ENCODE measurements at places on chromosomes 4 and X.

DNA sequence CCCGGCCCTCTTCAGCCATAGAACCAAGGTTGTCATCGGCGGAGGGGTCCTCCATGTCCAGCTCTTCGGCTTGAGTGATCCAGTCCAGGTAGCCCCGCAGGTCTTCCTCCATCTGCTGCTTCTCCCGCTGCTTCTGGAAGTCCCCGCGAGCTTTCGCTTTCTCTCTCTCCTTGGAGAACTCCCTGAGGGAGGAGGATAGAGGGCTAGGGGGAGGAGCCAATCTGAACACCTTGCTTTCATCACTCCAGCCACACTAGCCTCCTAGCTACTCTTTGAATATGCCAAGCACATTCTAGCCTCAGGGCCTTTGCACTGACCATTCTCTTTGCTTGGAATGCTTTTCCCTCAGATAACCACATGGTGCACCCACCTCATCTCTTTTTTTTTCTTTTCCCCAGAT is 6.2 kb downstream of the CACNA1F start:
- DNase-seq = no peak

DNA sequence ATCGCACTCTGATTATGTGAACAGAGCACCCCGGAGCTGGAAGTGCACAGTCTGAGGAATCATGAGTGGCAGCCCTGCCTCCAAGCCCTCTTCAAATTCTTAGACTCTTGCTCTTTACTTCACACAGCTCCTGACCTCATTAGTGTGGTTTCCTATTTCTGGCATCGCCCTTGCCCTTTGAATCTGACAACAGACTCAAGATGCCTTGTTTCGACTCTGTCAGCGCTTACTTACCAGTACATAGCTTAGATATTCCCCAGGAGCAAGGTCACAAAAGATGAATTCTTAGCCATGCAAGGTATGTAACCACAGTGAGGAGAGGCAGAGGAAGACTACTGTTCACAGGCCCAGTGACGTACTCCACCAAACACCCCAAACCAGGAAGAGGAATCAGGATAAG is 167.2 kb downstream of the KDR start:
- no peak for DNase-seq

- no peak for DNase-seq
These were observed 52.4 kb downstream of the KLHL5 start for GRCh38 chr4:39114436-39114835.

- no peak for DNase-seq
These were observed 157.6 kb downstream of the ZNF518B start for GRCh38 chr4:10299601-10300000.

- no peak for DNase-seq
These were observed 1.2 kb upstream of the XK start for GRCh38 chrX:37684426-37684825.

GRCh38 chr4:74320559-74321118 is 12.4 kb downstream of the EPGN start:
- DNase-seq = no peak

DNA sequence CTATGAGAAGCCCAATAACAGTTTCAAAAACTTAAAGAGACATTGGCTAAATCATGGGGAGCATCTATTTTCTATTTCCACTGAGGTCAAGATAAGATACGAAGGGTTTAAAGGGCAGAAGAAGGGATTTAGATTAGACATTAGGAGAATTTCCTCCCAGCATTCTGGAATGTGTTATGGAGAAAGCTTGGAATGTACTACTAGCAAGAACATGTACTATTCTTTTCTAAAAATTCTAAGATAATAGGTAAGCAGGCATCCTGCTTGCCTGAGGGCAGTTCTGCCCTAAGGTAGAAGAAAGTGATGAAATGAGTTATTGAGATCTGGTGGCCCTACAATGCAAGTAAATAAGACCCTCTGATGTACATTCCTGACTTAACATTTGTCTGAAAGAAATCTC is 279.2 kb downstream of the NR3C2 start:
- DNase-seq = no peak

- DNase-seq = no peak
These were observed 859.4 kb upstream of the FTHL17 start for GRCh38 chrX:31931225-31931624.

Measured in omental fat pad (tissue), 4 donors.